AG09309 (cell line): ENCODE measurements at places on chromosomes 2 and 18.

DNA sequence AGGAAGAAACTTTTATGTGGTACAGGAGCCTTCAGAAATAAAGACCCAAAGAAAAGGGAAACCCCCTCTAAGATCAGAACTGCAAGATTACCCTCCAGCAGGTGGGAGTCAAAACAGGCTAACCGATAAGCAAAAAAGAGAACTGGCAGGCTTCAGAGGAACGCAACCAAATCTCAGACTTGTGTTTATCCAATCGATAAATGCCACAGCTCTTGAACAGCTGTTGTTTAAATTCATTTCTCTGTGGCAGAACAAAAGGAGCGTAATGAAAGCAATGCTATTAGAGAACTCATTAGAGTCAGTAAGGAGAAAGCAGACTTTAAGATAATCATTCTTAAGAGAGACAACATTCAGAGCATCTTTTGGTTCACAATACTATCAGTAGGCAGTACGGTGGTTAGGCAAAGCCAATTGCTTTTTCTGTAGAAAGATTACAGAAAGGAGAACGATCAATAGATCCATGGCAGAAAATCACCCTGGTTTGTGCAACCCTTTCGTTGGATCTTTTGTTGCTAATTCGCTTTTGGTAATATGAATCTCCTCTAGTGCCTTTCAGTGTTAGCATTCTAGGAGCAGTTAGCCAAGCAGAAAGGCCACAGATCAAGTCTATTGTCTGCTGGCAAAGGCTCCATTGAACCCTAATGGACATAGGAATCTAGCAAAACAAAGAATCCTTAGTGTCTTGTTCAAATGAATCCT is 476.4 kb upstream of the CHST9 start:
- DNase-seq: no peak

DNA sequence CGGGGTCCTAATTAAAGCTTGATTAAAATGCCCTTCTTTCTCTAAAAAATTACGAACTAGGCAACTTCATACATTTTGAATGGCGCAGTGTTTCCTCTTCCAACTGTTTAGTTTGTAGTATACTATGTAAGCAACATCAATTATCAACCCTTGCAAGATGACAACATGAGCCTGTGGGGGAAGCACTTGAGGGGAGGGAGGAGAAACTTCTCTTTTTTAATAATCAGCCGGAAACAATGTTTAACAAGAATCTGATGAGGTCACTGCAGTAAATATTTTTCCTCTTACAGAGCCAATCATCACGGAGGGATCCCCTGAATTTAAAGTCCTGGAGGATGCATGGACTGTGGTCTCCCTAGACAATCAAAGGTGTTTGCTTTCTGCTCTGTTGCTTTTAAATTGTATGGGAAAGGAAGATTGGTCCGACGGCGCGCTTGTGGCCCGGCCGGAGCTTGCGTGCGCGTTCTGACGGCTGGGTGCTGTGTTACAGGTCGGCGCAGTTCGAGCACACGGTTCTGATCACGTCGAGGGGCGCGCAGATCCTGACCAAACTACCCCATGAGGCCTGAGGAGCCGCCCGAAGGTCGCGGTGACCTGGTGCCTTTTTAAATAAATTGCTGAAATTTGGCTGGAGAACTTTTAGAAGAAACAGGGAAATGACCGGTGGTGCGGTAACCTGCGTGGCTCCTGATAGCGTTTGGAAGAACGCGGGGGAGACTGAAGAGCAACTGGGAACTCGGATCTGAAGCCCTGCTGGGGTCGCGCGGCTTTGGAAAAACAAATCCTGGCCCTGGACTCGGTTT is 5.3 kb upstream of the DLX1 start:
- DNase-seq: no peak

DNA sequence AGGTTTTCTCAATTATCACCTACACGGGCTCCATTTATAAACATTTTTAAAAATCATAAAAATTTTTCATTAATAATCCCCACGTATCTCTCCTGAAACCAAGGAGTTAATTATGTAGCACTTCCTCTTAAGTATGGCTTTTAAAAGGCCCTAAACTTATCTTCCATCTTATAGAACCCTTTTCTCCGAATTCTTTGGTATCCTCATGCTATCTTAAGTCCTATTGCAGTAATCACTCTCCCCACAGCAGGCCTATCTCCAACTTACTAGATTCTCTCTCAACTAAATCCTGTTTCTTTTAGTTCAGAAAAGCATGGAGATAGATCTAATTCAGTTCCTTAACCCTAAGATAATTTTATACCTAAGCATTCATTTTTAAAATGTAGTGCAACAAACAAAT is 26.2 kb downstream of the RPRD1A start:
- DNase-seq: no peak

GRCh38 chr18:9722691-9723090 is 14.6 kb downstream of the RAB31 start:
- DNase-seq: no peak

- DNase-seq: no peak
Measured at GRCh38 chr18:58671632-58672564, 633 bp downstream of the MALT1 start.

- no peak for DNase-seq
Measured at GRCh38 chr2:88168386-88168785, 1.8 kb upstream of the THNSL2 start.

DNA sequence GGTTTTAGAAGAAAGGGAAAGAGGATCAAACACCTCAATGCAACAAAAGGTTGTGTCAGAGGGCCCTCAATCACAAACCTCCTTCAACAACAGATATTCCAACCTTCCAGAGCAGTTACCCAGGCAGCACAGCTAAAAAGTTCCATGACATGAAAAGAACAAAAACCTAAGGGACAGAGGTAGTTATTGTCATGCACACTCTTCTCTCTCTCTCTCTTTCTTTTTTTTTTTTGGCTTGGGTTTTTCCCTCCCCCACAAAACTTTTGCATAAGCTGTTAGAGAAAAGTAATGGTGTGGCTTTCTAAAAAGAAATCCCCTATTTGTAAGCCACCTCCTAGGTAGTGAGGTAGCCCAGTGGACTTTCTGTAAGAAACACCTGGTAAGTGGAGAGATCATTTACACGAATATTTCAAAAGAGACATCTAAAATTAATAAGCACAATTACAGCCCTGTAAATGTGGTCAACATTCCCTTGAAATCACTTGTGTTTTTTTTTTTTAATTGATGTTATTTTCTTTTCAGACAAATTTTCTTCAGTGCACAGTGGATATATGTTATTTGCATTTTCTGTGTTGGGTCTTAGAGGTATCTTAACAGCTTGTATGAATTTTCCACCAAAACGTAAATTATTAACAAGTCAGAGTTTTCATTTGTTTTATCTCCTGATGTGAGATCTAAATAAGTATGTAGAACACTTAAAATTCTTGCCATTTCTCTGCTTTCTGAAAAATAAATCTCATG is 48.4 kb downstream of the ZEB2 start:
- no peak for DNase-seq

DNA sequence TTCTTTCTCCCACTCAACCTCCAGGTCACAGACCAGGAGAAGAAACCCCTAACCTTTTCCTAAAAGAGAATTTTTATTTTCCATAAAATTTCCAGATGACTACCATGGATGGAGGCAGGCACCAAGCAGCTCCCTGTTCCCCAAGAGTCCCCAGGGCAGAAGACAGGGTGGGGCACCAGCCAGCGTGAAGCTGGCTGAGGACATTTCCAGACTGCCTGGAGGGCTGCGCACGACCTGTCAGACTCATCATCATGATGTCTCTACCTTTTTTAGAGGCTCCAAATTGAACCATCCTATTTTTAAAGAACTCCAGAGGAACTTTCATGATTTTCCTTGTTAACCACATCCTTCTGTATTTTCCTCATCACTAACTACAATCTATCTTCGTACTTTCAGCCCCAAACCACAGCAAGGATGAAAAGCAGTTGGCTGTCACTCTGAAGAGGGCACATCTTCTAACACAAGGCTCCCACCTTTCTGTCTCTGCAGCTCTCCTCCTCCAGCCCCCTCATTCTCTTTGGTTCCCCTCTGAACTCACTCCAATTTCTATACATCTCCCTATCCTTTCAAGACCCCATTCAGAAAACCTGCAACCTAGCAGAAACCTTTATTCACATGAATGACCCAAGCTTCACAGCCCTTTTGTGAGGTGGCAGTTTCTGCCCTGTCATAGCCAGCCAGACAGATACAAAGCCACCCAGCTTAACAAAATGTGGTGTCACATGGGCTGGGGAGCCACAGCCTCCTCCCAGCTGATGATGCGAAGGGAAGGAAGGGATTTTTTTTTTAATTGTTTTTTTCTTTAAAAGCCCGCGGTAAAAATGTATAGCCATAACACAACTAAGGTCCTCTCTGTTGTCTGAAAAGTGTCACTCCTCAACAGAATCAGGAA is 11.1 kb downstream of the AMMECR1L start:
- DNase-seq: no peak

- no peak for DNase-seq
Measured at GRCh38 chr2:152588998-152589397, 128.3 kb downstream of the PRPF40A start.

DNA sequence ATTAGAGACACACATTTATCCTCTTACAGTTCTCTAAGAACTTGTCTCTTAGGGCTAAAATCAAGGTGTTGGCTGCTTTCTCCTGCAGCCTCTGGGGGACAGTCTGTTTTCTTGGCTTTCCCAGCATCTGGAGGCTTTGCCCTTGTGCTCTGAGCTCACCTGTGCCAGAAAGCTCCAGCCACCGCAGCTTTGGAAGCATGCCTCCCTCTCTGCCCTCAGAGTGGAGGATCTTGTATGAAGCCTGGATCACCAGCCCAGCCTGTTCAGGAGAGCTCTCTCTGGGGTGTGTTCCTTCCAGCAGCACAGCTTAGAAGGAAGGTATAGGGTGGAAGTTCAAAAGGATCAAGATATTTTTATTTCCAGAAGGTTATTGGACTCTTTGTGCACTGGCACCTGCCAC is 53.1 kb upstream of the TPO start:
- no peak for DNase-seq

GRCh38 chr18:29853126-29853525 is 1189.4 kb downstream of the DSC3 start:
- no peak for DNase-seq

DNA sequence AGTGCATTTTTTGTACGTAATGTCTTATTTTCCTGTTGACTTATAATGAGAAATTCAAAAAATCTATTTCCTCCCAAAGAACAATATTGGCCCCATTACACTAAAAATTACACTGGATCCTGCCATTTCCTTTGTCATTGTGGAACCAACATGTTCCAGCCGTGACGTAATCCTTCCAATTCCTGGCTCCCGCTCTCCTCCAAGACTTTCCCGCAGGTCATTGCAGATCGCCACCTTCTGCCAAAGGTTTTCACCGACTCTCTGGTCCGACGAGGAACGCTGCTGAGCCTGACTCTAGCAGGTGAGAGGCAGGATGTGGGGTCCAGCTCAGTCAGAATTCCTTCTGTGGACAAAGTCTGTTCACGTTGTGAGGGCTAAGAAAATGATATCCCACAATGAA is 38.0 kb downstream of the PTGR3 start:
- no peak for DNase-seq

DNA sequence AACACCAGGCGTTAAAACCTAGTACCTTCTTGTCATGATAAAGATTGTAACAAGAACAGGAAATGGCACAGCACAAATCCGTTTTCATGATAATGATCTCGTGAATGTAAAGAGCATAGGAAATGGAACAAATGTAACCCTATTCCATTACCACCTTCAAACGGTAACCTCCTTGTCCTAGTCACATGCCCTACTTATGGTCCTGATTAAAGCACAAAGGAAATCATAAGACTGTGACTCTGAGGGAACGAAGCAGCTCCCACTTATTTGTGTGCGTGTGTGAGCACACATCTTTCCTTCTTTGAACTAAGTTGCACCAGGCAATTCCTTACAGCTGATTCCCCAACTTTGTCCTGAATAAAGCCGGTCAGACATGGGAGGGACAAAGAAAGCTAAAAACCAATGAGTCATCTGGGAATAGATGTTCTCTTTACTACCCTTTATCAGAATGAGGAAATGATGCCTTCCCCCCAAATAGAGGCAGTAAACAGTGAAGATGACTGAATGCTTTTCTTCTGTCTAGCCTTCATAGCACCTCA is 192.6 kb downstream of the IKZF2 start:
- DNase-seq: peak; percentile 38

DNA sequence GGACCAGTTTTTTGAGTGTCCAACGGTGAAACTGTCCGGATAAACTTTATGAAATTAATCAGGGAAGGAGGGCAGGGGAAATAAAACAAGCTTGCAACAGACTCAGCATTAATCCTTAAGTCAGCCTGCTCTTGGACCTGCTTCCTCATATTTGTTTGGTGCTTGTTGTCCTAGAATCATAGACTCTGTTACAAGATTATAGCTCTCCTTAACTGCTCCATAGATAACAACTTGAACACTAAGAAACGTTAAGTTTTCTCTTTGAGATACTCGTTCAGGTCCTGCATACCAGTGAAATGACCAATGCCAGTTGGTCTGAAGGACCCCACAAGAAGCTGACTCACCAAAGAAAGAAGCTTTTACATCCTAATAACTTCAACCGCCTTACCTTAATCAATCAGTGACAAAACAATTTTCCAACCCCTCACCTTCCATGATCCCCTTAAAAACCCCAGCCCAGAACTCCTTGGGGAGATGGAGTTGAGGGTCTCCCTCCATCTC is 493.2 kb downstream of the PID1 start:
- no peak for DNase-seq
